Large intestine (tissue), 12 donors: ENCODE measurements at places on chromosomes 1 and 21. TPM values are rescaled to one million over a fixed set of nuclear protein-coding genes. Genes with fewer than 3 reads are reported as not detected.

NMNAT2 gene
- 3.3 TPM for polyA plus RNA-seq

SPEN gene
- polyA plus RNA-seq: 47.8 TPM

CAPZA1 gene
- polyA plus RNA-seq: 110 TPM

CELA3B gene
- polyA plus RNA-seq: 0.21 TPM

IFI16 gene
- 56.5 TPM for polyA plus RNA-seq

EDARADD gene
- polyA plus RNA-seq: 0.66 TPM

DENND2D gene
- polyA plus RNA-seq: 40.0 TPM

OR4F29 gene
- 0.07 TPM for polyA plus RNA-seq

SVBP gene
- 39.1 TPM for polyA plus RNA-seq

IL20 gene
- polyA plus RNA-seq: 0.06 TPM

KCNN3 gene
- polyA plus RNA-seq: 4.7 TPM

CLCA1 gene
- 2,132 TPM for polyA plus RNA-seq

CASQ2 gene
- polyA plus RNA-seq: 1.8 TPM

WNT9A gene
- 5.1 TPM for polyA plus RNA-seq

TRPM2 gene
- polyA plus RNA-seq: 2.2 TPM

CYP4A22 gene
- polyA plus RNA-seq: 0.03 TPM

KRTAP19-1 gene
- polyA plus RNA-seq: not detected

PLA2G2D gene
- 0.18 TPM for polyA plus RNA-seq

LRRIQ3 gene
- polyA plus RNA-seq: 1.1 TPM

CR1 gene
- polyA plus RNA-seq: 0.66 TPM

ERICH3 gene
- polyA plus RNA-seq: 1.1 TPM
